ENCODE measurements at places on chromosomes 2 and 18.

DNA sequence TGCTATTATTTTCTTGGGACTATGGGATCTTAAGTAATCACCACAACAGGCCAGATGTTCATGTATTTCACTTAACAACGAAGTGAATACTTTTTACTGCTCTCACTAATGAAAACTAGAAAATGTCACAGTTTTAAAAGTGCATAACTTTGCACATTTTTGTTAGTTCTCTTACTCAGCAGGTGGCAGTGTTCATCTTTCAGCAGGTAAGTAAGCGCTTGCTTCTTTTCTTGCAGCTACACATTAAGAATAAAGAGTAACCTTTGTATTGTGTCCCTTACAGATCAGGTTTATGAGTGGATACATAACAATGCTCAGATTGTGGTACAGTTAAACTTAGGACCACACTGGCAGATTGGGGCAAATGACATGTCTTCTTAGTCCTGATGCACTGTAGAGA is 61.0 kb downstream of the DAW1 start:
- DNase-seq, result no peak

GRCh38 chr2:220787251-220787650 is 784.9 kb downstream of the EPHA4 start:
- no peak for DNase-seq

- no peak for DNase-seq
Observed at GRCh38 chr2:317501-318424, 29.9 kb upstream of the ALKAL2 start.

DNA sequence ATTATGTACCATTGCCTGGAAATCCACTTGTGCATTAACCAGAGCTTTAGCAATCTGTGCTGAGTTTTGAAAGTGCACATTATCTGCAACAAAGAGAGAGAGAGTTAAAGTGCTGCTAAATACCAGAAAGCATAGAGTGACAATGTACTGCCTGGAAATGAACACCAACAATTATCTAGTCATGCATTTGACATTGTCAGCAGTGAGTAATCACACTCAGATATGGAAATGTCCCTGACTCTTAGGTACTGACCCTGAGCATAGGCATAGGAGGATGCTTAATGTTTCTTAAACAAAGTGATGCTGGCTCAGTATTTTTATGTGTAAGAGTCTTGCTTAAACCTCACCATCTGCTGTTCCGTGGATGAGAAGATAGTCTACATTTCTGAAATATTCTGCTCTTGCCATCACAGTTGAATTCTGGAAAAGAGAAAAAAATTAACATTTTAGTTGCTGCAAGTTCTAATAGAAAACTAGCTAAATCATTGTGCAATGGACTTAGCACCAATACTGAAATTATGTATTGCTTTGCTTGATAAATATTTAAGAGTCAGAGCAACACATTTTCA is 20.8 kb upstream of the GCG start:
- DNase-seq, result no peak

- no peak for DNase-seq
Observed at GRCh38 chr18:10065296-10065695, 151.5 kb downstream of the VAPA start.

DNA sequence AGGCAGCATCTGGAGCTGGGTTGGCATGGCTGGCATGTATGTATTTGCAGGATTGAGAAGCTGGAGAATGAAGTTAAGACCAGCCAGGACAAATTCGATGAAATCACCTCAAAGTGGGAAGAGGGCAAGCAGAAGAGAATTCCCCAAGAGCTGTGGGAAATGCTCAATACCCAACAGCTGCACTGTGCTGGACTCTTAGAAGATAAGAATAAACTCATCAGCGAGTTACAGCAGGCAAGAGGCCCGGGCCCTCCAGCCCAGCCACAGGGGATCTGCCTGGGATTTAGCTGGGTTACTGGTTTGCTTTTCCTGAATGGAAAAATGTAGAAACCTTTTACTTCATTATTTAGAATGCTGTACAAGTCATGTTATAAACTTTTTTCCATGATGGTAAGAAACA is 22.5 kb downstream of the DRC1 start:
- no peak for DNase-seq

Data from CD14-positive monocyte (primary cell).